Kidney tubule cell (primary cell): ENCODE measurements at places on chromosomes 6 and 20.

GRCh38 chr6:163355426-163355991 is 59.0 kb upstream of the QKI start:
- DNase-seq: peak; percentile 78

GRCh38 chr20:44467289-44467883 is 8.3 kb upstream of the TTPAL start:
- no peak for DNase-seq

DNA sequence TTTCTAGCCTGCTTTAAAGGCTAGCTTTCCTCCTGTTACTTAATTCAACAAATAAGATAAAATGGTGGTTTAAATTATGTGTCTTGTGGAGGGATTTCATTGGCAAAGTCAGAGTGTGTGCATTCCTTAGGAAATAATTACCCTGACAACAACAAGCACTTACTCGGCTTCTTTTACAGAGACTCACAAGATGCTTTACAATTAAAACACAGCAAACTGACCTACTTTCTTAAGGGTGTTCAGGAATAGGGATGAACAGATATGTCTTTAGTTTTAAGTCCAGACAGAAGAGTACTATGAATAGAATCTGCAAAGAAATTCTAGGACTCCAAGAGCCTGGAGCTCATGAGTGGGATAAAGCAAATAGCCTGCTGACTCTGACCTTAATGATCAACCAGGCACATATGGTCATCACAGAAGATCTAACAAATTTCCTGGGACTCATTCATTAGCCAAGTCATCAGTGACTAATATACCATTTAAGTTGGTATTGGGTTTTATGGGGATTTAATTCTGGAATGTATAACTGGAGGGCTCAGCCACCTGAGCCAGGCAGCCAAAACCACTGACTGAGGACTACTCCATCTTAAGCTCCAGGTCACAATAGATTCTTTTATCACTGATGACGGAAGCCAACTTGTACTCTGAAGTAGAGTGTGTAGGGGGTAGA is 161.8 kb upstream of the RIMS1 start:
- DNase-seq: peak; percentile 90

GRCh38 chr6:81682235-81682795 is 70.2 kb downstream of the TENT5A start:
- DNase-seq: no peak

- peak; percentile 55 for DNase-seq
Observed at GRCh38 chr6:26268659-26269402, 96.2 kb upstream of the BTN3A2 start.

DNA sequence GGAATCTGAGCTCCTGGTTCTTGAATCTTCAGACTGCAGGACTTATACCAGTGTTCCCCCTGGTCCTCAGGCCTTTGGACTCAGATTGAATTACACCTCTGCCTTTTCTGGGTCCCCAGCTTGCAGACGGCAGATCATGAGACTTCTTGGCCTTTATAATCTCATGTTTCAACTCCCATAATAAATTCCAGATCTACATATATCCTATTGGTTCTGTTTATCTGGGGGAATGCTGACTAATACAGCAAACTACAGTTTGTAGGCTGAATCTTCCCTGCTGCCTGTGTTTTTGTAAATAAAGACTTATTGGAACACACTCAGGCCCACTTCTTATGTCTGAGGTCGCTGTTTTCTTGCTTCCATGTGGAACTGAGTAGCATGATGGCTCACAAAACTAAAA is 184.7 kb downstream of the HDGFL1 start:
- DNase-seq: no peak

- DNase-seq: no peak
Observed at GRCh38 chr20:32010666-32011065, 428 bp downstream of the CCM2L start.

DNA sequence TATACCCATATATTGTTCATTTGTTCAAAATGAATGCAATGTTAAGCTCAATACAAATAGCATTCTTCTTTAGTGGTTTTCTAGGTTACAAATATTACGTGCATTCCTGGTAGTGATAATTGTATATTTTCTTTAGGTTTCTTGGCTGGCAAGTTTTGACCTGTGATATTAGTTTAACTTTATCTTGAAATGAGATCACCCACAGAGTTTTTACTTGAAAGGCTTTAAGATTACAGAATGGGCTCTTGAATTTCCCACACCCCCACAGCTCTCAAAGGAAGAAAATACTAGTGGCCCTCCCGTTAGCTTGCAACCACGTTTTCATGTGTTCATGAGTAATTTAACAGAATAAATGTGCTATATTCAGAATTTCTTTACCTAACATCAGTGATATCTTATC is 1315.5 kb upstream of the GJE1 start:
- no peak for DNase-seq

DNA sequence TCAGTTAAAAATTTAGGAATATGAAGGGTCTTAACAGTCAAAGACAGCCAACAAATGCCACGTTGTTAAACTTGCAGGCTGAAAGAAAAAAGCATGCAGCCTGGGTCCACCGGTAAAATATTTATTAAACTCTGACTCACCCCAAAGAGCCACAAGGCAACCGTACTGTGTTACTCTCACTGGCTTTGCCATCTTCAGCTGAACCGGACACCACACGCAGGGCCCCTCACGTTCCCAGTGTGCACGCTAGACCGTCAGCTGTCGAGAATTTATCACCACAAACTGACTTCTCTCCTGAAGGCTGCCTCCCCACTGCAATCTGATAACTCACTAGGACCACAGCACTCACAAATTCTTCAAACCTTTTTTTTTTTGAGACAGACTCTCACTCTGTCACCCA is 30.7 kb downstream of the HUS1B start:
- peak; percentile 19 for DNase-seq

DNA sequence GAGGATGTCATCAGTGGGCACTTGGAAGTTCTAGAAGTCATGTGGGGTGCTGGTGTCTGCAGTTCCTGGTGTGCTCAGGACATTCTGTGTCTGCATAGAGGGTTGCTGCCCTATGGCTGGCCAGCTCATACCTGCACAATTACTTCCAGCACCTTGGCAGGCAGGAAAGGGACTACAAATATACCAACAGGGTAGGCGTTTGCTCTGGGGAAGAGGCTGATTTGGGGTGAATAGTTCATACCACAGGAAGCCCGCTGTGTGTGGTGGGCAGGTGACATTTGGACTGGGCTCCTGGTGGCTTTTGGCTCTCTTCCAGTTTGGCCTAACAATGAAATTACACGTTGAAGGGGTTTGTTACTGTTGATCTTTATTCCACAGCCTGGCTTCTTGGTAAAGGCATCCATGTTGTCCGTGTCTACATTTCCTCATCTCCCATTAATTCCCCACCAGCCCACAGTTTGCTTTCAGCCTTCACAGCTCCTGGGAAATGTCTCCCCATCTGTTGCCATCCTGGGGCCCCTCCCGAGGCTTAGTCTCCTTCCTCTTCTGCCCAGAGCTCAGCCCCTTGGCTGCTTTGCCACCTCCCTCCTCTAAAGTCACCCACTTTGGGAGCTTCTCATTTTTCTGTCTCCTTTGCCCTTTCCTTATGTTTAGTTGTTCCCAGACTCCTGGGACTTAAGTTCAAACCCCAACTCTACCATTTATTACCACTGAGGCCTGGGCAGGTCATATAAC is 88.1 kb downstream of the RSPH3 start:
- DNase-seq: peak; percentile 28
